ENCODE measurements at places on chromosomes 4 and X.

DNA sequence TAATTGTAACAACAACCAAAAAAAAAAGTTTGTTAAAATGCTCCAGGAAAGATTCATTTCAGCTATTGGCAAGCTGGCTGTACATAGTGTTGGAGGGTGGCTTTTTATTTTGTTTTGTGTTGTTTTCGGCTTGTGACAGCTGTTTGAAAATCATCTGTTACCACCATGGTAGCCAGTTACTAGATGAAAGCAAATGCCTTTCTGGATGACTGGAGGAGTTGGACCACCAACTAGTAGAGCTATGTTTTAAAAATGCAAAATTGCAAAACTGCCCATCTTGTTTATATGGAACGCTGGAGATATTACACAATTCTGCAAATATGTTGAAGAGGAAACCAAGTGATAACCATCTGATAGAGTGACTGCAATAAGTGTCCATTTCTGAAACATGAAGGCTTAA lies 53.2 kb upstream of the TNIP3 start:
- DNase-seq = no peak

- no peak for DNase-seq
Measured at GRCh38 chrX:135432881-135433521, 11.3 kb downstream of the SMIM10L2A start.

- no peak for DNase-seq
Measured at GRCh38 chrX:56343664-56344063, 111.5 kb downstream of the KLF8 start.

DNA sequence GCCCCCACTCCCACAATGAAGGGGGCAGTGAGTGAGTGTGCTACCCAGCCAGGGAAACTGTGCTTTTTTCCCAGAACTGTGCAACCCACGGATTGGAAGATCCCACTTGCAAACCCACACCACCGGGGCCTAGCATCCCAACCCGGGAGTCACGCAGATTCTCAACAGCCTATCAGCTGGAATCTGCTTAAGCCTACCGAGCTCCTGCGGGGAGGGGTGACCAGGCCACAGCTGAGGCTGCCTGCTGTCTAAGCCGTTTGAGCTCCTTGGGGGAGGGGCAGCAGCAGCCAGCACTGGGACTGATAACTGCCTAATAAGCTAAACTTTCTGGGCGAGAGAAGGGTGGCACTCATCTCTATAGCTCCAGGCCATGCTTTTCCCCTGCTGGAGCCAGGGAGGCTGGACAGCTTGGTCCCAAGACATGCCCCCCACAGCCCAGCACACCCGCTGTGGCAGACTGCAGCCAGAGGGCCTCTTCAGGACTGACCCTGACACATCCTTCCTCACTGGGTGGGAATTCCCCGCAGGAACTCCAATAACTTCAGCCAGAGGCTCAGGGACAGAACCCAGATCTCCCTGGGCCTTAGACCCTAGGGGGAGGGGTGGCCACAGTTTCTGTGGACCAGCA lies 161.3 kb upstream of the MAGEB18 start:
- no peak for DNase-seq

DNA sequence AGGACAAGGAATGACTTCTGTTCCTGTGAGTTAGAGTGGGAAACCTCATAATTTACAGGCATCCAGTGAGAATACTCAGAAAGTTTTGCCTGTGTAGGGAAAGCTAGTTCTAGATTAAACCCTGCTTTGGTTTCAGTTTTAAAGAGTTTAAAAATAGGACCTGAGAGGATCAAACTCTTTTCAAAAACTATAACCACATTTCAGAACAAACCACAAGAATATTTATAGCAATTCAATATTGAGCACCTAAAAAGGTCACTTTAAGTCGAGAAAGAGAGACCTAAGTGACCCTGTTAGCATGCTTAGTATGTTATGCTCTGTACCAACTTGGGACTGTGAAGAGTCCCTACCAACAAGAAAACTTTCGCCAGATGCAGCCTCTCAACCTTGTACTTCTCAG lies 17.4 kb upstream of the PWWP3B start:
- no peak for DNase-seq

GRCh38 chrX:13000301-13000811 lies 25.4 kb downstream of the TMSB4X start:
- DNase-seq = peak; percentile 65

GRCh38 chr4:2832309-2832980 lies 11.2 kb upstream of the ADD1 start:
- no peak for DNase-seq

DNA sequence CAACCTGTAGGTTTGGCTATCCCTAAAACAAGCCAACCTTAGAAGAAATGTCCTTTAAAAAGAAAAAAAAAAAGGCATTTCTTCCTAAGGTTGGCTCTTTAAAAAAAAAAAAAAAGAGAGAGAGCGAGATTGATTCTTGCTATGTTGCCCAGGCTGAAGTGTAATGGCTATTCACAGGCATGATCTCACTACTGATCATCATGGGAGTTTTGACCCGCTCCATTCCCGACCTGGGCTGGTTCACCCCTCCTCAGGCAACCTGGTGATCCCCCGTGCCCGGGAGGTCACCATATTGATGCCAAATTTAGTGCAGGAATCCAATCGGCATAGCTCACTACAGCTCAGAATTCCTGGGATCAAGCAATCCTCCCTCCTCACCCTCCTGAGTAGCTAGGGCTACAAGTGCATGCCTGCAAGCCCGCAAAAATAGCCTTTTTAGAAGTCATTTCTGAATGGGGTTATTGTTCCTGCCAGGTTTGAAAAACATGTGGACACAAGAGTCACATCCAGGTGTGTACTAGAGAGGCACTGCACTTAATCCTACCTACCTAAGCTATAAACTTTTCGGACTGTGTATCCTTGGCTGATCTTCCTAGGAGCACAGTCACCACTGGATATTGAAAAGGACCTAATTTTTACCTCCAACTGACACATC lies 61.4 kb upstream of the ZCCHC13 start:
- DNase-seq = no peak

DNA sequence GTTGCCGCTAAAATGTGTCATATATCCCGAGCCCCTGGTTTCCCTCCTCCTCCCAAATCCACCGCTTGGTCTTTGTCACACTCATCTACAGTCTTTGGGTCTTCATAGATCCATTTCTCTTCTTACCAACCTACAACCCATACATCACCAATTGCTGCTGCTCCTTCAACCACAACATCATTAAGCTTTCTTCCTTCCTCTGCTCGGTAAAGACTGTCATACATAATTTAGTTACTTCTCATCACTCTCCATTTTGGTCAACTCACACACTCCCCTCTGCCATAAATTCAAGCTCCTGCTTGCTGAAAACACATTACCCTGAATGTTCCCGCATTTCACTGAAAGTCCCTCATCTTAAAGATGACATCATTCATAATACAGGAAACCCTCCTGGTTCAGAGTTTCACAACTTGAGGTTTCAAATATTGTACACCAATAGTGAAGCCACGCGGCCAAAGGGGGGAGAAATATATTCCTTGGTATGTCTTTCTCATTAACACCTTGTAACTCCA lies 1.7 kb upstream of the DCTD start:
- DNase-seq = no peak

DNA sequence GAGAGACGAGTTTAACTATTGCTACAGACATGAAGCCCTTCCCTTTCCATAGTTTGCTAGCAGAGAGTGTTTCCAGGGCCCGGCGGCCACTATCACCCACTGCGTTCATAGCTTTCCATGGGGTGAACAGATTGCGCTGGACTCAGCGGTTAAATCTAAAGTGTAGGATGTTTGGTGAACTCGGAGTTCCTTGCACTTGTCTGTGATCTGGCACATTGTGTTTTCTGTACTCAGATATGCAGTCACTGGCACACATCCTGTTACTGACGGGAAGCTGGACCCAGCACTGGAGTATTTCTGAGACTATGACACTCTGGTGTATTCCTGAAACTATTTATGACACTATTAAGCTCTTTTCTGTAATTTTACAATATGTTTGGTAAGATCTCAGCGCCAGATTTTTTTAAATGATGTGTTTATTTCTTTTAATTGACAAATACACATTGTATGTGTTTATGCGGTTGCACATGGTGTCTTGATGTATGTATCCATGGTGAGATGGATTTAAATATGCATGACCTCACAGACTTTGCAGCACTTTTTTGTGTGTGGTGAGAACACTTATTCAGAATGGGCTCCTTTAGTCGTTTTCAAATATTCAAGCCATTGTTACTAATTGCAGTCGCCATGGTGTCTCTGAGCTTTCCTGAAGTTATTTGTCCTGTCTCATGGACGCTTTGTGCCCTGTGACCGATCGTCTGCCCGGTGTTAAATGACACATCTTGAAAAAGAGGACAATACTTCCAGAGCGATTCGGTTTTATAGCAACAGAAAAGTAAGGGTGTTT lies 14.1 kb downstream of the CD99 start:
- no peak for DNase-seq

DNA sequence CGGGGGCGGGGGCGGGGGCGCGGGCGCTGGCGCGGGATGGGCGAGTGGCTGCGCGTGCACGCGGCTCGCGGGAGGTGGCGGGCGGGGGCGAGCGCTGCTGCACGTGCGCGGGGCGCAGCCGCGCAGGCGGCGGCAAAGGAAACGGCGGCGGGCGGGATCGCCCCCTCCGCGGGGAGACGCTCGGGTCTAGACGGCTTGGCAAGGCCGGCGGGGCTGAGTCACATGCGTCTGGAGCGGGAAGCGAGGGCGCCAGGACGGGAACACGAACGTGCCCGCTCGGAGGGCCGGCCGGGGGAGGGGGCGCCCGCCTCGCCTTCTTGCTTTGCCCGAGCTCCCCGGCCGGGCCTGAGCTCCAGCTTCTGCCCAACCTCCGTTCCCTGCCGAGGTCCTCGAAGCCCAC lies 4.3 kb upstream of the HAUS7 start:
- peak; percentile 52 for DNase-seq

GRCh38 chrX:21982311-21982710 lies 41.8 kb downstream of the SMS start:
- DNase-seq = no peak

DNA sequence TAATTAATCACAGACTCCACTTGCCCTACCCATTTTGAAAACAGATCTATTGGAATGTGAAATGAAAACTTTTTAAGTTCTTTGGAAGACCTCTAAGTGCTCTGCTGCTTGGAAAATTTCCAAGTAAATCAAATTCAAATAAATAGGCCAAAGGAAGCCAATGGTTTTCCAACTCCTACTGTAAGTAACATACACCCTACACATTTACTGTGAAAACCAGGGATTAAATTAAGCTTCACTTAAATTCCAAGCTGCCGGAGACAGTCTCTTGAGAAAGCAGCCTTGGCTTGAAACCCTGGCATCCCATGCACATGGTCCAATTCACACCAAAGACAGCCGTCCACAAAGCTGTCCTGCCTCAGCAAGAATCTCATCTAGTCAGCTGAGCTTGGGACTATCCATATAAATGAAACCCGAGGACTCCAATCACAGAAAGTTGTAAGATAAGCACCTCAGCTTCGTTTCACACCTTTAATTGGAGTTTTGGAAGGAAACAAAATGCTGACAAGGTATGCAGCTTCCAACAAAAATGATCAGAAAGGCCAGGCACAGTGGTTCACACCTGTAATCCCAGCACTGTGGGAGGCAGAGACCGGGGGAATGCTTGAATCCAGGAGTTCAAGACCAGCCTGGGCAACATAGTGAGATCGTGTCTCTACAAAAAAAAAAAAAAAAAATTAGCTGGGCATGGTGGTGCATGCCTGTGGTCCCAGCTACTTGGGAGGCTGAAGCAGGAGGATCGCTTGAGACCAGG lies 88.6 kb downstream of the APBB2 start:
- no peak for DNase-seq

- no peak for DNase-seq
Measured at GRCh38 chr4:163618845-163619244, 124.4 kb downstream of the TMA16 start.
